Activated CD8-positive, alpha-beta memory T cell treated with anti-CD3 and anti-CD28 coated beads, Interleukin-2, amount 10 ng/mL, durations not matched to agents 7 days and 5 days (primary cell): ENCODE measurements at places on chromosomes 7 and 10. TPM values are rescaled to one million over a fixed set of nuclear protein-coding genes. Genes with fewer than 3 reads are reported as not detected.

The OR2A12 gene
- total RNA-seq = not detected

The MTERF1 gene
- total RNA-seq = 14.9 TPM

The RPS24 gene
- total RNA-seq = 1,245 TPM

The EVX1 gene
- total RNA-seq = not detected

The MSS51 gene
- total RNA-seq = 4.1 TPM

The RARRES2 gene
- not detected for total RNA-seq

The LAMB1 gene
- total RNA-seq = not detected

The OR2A5 gene
- total RNA-seq = not detected

The INMT gene
- not detected for total RNA-seq

The SAP25 gene
- 26.3 TPM for total RNA-seq

The SSC4D gene
- 0.23 TPM for total RNA-seq

The NXPH1 gene
- total RNA-seq = not detected

The EPHA1 gene
- total RNA-seq = 1.6 TPM

The PRXL2A gene
- total RNA-seq = 12.2 TPM

The CPA1 gene
- total RNA-seq = not detected

The IFIT1B gene
- not detected for total RNA-seq

The SPDYE2B gene
- not detected for total RNA-seq

The EPO gene
- total RNA-seq = not detected

The ZNF248 gene
- 7.4 TPM for total RNA-seq

The COL1A2 gene
- total RNA-seq = 0.50 TPM

The CPXM2 gene
- total RNA-seq = not detected

The RTKN2 gene
- 2.9 TPM for total RNA-seq

The NEBL gene
- 0.23 TPM for total RNA-seq

The PBLD gene
- 1.4 TPM for total RNA-seq

The LHPP gene
- total RNA-seq = 16.7 TPM

The SPDYE2 gene
- total RNA-seq = not detected

The ATP6V0A4 gene
- total RNA-seq = not detected

The SLK gene
- total RNA-seq = 31.2 TPM

The IKZF1 gene
- 348 TPM for total RNA-seq

The CC2D2B gene
- total RNA-seq = 3.0 TPM

The GIMAP8 gene
- 9.9 TPM for total RNA-seq

The RNLS gene
- 2.9 TPM for total RNA-seq

The BUD31 gene
- 116 TPM for total RNA-seq

The SPACDR gene
- total RNA-seq = 5.0 TPM

The DNAH11 gene
- 0.28 TPM for total RNA-seq

The GNG11 gene
- not detected for total RNA-seq

The PDZD7 gene
- total RNA-seq = 0.59 TPM
